Cortex of kidney (tissue), 1 donor: ENCODE measurements at places on chromosomes 2 and 18.

GRCh38 chr2:218476676-218477075, 57.8 kb downstream of the VIL1 start:
- no peak for DNase-seq

- no peak for DNase-seq
These were observed 105.9 kb upstream of the CREB1 start for GRCh38 chr2:207423886-207424285.

DNA sequence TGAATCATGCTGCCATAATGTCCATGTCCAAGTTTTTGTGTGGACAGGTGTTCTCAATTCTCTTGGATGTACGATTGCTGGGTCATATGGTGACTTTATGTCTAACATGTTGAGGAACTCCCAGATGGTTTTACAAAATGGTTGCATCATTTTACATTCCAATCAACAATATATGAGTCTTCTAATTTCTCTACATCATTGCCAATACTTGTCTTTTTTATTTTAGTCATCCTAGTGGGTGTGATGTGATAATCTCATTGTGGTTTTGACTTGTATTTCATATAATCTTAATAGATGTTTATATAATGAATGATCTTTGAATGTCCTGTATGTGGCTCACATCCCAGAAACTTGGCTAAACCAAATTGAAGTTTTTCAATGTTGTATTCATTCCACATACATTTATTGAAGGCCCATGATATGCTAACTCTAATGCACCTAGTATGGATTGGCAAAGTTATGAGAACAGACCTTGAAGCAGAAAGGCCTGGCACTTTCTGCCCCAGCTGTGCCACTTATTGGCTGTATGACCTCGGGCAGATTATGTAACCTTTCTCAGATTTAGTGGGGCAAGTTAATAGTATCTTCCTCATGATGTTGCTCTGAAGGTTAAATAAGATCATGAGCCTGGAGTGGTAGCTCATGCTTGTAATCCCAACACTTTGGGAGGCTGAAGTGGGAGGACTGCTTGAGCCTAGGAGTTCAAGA, 205.4 kb downstream of the RAB3GAP1 start:
- DNase-seq, result no peak

GRCh38 chr2:146506851-146507250, 1338.0 kb upstream of the ACVR2A start:
- DNase-seq, result no peak

- DNase-seq, result no peak
These were observed 51.2 kb downstream of the MBP start for GRCh38 chr18:77081390-77081778.

DNA sequence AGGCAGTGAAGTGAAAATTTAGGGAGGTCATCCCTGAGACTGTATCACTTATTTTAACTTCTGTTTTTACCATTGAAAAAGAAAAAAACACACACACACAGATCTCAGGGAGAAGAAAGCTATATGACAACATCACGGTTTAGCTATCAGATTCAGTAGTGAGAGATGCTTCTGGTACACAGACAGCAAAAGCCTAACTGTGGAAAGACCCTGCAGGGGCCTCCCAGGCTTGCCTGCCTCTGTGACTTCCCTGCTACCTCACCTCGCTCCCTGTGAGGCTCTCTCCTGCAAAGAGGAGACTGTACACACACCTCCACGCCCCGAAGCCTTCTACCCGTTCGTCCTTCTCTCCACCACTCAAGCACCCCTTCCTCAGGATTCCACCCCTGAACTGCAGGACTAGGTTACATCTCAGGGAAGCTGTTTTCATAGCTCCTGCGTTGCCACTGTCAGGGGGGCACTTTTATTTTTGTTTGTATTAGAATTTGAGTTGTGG, 86.3 kb downstream of the EPB41L3 start:
- no peak for DNase-seq

GRCh38 chr2:171893196-171893823, 734 bp downstream of the SLC25A12 start:
- DNase-seq, result no peak

- DNase-seq, result no peak
These were observed 2.8 kb upstream of the CYB5A start for GRCh38 chr18:74294526-74294925.
